ENCODE measurements at places on chromosomes 5 and 9. TPM values are rescaled to one million over a fixed set of nuclear protein-coding genes. Genes with fewer than 3 reads are reported as not detected.

The EIF4EBP3 gene
- 28.3 TPM for total RNA-seq

The IZUMO3 gene
- total RNA-seq = not detected

The IL3 gene
- not detected for total RNA-seq

GRCh38 chr5:139383993-139384590 lies 995 bp upstream of the SLC23A1 start:
- peak; percentile 69 for DNase-seq

- DNase-seq = no peak
These were observed 25.7 kb downstream of the DRD1 start for GRCh38 chr5:175418251-175418650.

- DNase-seq = no peak
These were observed 126.2 kb downstream of the SEC61B start for GRCh38 chr9:99348289-99348688.

- no peak for DNase-seq
These were observed 76.4 kb upstream of the PRSS3 start for GRCh38 chr9:33718987-33719386.

GRCh38 chr5:169745441-169746146 lies 108.5 kb downstream of the DOCK2 start:
- no peak for DNase-seq
